ENCODE measurements at places on chromosomes 1 and 21.

DNA sequence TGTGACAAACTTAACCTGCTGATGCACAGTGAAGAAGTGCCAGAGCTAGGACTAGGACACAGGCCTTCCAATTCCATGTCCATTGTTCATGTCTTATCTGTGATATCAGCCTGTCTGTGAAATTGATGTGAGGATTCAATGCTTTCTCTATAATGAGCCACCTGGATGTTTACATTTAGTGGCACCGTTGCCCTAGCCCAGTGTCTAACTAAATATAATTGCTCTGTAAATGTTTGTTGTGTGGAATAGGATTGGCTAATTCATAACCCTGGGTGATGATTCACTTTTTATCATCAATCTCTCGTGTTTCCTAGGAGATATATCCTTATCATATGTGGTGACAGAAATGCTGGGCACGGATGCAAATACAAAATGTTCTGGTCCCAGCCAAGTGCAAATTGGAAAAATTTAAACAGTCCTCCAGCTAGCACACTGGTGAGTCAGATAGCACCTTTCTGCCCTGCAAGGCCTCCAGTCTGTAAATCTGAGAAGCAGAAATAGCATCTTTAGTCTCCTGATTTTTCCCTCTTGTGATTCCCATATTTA, 46.9 kb upstream of the GNG12 start:
- no peak for DNase-seq

DNA sequence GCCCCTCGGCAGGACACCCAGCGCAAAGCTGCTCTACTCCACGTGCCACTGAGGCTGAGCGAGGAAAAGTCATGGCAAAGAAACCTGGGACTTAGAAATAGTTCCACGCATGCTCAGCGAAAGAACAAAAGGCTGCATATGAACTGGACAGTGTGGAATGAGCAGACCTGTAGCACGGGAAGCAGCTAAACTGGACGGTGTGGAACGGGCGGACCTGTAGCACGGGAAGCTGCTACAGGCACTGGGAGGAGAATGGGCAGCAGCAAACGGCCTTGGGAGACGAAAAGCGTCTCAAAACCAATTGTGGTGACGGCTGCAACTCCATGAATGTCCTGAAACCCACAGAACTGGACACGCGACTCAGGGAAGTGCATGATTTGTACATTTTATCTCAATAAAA, 15.6 kb downstream of the SSU72 start:
- no peak for DNase-seq

- no peak for DNase-seq
Observed at GRCh38 chr21:35616090-35616489, 444.2 kb downstream of the SETD4 start.

GRCh38 chr1:184929711-184930202, 44.6 kb downstream of the NIBAN1 start:
- DNase-seq = no peak

DNA sequence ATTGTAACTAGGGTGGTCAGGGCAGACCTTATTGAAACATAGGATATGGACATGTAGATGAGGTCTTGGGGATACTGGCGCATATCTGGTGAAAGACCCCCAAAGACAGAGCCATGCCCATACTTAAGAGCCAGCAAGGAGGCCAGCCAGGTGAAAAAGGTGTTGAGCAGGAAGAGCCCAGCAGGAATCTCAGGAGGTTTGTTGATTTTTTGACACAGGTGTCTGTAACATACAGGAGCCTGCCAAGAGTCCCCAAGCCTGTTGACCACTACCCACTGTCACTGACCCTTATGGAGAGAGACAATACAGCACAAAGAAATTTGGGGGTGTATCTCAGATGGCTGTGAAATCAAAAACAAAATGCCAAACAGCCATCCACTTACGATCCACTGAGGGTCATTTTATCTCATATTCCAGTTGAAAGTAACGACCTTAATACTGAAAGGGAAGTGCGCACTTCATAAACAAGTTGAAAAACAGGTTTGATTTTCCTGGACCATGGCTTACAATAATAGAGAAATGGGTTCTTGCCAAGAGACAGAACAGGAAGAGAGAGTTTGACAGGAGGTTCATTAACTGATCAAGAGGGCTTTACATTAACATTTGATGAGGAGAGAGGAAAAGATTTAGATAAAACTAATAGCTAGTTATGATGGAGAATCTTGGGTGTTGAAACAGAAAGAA, 163.6 kb downstream of the GLUL start:
- no peak for DNase-seq
